OCI-LY7 (cell line): ENCODE measurements at places on chromosomes 1 and 21.

DNA sequence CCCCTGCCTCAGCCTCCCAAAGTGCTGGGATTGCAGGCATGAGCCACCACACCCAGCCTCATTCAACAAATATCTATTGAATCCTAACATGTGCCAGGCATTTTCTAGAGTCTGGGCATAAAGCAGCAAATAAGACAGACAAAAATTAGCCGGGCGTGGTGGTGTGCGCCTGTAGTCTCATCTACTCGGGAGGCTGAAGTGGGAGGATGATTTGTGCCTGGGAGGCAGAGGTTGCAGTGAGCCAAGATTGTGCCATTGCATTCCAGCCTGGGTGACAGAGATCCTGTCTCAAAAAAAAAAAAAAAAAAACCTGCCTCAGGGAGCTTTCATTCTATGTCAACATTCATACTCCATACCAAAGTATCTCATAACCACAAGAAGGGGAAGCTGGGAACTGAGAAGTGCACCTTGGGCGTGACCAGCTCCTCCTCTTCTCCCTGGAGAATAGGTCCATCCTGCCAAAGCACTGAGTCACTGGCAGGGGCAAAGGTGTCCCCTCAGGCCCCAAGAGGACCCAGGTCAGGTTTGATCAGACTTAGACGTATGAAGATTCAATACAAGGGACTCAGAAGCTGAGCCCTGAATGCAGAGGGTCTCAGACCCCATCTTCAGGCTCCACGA is 36.8 kb upstream of the PPP1R15B start:
- DNase-seq: peak; percentile 34

- DNase-seq: no peak
These were observed 130.7 kb downstream of the GIPC2 start for GRCh38 chr1:78176448-78176847.

DNA sequence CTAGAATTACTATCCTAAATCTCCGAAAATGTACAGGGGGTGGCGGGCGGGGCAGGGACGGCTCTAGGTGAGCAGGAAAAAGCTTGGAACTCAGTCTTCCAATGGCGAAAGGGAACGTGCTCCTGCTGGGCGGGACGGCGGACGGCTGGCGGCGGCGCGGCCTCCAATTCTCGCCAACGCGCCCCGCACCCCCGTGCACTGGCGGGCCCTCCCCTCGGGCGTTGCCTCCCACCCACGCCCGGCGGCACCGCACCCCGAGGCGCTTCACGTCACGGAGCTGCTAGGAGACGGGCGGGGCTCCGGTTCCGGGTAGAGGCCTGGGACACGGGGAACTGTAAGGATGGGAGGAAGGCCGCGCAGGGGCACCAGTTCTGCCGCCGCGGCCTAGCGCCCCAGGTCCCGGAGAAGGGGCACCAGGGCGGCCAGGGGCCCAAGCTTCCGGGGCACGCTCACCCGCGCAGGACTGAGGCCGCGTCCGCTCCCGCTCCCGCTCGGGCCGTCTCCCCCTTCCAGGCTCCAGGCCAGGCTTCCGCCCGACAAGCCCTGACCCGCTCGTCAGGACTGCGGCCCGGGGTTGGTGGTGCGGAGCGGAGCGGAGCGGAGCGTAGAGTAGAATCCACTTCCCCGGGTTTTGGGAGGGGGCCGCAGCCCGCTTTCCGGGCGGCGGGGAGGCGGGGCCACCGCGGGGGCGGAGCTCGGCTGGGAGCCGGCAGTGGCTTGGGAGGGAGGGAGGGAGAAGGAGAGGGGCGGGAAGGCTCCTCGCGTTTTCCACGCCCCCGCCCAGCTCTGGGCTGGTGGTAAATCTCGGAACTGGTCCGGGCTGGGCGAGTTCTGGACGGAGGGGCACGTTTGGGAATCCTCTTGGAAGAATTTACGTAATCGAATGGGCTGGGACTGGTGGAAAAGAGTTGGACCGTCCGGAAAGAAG is at the start of gene DDX59:
Gene DDX59, minus strand, starts transcription at position 594 of the 928 bp plus-strand sequence. CDS start 3,167 bp downstream, outside the sequence.
- DNase-seq: peak; percentile 92

- DNase-seq: no peak
These were observed 7.7 kb downstream of the FBXO6 start for GRCh38 chr1:11671544-11672286.

GRCh38 chr1:22633697-22634463 is 2.5 kb upstream of the C1QA start:
- DNase-seq: no peak

DNA sequence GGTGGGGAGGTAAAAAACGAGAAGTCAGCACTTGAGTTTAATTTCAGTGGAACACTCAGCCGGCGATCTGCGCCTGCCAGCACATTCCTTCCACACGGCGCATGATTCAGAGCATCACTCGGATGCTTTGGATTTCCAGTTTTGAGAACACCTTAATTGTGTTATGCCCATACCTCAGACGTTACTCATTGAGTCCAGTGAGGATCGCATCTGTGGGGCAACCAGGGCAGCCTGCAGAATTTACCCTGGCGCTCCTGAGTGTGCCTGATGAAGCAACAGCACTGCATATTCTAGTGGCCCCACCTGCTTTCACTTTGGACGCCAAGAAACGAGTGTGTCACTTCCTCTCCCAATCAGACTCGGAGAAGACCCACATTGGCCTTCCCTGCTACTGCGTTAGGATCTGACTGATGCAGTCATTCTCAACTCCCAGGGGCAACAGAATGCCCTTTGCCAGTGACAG is 19.9 kb downstream of the FAM89A start:
- no peak for DNase-seq

DNA sequence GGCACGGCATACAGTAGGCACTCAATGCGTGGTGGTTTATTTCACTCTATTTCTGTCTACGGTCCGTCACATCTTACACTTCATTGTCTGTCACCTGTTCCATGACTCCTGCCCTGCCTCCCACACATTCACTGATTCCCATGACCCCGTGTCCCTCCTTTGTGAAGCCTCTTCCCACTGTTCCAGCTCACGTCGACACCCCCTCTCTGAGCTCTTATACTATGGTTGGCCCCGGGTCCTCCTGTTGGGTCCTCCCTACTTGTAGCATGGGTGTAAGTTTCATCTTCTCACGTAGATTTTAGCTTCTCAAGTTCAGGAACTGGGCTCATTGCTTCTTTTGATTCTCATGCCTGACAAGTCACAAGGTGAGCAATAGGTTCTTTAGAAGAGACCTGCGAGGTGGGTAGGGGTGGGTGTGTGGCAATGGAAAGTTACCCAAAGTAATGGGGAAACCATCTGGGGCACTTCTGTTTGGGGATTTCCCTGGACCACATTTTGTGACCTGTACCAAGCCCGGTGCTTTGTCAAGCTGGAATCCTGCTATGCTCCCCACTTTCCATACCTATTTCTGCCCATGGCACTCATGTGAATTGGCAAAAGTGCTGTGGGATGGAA is 22.1 kb upstream of the IL10 start:
- DNase-seq: no peak

DNA sequence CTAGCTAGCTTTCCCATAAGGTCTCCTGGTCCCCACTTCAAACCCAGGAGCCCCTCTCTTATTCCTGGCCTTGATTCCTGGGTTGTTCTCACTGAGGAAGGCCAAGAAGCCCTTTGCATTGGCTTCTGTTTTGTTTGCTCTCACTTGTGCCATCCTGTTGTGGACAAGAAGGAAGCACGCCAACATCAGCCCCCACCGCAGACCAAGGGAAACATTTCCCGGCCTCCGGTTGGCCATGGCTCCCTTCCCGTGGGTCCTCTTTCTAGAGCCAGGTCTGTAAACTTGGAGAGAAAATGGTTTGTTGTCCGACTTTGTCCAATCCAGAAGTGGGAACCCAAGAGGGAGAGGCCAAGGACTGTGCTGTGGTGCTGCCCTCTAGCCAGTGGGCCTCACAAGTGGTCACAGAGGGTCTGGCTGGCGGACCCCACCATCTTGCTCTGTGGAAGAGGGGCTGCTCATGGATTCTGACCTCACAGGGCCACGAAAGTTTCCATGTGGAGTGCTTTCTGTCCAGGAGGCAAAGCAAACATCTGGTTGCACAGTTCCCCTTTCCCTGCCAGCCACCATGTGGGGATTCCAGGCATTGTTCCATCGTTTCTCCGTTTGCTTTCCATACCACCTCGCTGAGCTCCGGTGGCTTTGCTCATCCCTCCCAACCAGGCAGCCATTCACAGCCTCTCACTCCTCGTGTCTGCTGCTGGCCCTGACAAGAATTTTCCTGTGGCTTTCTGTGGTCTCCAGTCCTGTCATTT is 18.9 kb upstream of the TENT5C start:
- no peak for DNase-seq

GRCh38 chr1:197806718-197807117 is 31.4 kb upstream of the DENND1B start:
- no peak for DNase-seq

DNA sequence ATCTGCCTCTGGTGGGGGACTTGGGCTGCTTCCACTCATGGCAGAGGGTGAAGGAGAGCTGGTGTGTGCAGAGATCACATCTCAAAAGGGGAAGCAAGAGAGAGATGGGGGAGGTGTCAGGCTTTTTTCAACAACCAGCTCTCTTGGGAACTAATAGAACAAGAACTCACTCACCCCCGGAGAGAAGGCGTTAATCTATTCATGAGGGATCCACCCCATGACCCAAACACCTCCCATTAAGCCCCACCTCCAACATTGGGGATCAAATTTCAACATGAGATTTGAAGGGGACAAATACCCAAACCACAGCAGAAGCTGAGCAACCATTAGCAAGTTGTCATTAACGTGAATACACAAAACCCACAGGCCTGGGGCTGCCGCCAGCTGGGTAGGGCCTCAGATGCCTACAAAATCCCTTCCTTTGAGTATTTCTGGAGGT is 12.0 kb upstream of the VWA5B1 start:
- peak; percentile 60 for DNase-seq

- no peak for DNase-seq
These were observed 312.8 kb downstream of the HLX start for GRCh38 chr1:221192055-221192454.

DNA sequence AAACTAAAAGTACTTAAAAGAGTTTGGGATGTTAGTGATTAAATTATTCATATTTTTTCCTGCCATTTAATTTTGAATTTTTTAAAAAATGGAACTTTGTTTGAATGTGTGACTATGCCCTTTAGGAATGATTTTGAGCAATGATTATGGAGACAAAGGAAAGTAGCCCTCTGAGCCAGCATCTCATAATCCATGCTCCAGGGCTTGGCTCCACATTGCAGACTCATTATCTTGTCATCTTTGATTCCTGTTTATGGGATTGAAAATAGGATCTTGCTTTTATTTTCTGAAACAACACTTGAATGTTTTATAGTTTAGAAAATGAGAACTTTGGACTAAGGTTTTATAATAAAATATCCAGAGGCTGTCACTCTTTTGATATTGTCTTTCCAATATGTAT is 14.5 kb downstream of the AXDND1 start:
- no peak for DNase-seq

- DNase-seq: no peak
These were observed 148.7 kb downstream of the HHIPL2 start for GRCh38 chr1:222399197-222399596.

DNA sequence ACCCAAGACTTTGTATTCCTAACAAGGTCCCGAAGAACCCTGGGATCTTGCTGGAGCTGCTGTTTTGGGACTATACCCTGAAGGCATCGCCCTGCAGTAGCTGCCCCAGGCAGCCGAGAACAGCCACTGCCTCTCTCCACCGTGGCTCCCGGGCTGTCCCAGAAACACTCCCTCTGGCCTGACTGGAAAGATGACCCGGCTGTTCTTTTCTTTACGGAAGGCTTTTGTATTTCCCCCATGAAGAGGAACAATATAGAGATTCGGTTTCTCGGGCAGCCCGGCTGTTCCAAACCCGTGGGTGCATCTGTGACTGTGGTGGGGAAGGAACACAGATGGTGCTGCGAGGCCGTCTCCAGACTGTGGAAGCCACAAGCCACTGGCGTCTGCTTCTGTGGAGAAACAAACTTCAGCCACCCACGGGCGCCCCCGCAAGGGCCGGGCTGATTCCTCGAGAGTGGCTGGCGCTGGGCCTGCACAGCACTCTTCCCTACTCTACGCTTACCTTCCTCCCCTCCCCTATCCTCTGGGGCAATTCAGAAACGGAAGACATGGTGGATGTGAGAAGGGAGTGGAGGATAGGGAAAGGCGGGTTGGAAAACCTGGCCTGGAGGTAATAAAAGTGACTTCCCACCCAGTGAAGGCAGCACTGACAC is 33.7 kb upstream of the VASH2 start:
- no peak for DNase-seq

GRCh38 chr1:24364975-24365678 is 46.0 kb downstream of the GRHL3 start:
- DNase-seq: no peak

DNA sequence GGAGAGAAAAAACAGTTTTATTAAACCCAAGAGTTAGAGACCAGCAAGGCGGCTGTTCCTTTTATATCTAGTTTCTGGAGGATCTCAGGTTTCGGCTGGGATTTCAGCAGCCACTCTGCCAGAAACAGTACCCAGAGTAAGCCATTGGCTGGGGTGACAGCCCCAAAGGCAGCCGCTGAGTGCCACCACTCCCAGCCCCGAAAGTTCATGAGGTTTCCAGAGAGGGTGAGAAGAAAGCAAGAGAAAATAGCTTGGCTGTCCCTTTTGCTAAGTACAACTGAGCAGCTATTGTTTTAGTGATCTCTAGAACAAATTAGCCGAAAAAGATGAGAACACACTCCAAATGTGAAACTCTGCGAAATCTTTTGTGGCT is 1.2 kb downstream of the SH3BGR start:
- no peak for DNase-seq

DNA sequence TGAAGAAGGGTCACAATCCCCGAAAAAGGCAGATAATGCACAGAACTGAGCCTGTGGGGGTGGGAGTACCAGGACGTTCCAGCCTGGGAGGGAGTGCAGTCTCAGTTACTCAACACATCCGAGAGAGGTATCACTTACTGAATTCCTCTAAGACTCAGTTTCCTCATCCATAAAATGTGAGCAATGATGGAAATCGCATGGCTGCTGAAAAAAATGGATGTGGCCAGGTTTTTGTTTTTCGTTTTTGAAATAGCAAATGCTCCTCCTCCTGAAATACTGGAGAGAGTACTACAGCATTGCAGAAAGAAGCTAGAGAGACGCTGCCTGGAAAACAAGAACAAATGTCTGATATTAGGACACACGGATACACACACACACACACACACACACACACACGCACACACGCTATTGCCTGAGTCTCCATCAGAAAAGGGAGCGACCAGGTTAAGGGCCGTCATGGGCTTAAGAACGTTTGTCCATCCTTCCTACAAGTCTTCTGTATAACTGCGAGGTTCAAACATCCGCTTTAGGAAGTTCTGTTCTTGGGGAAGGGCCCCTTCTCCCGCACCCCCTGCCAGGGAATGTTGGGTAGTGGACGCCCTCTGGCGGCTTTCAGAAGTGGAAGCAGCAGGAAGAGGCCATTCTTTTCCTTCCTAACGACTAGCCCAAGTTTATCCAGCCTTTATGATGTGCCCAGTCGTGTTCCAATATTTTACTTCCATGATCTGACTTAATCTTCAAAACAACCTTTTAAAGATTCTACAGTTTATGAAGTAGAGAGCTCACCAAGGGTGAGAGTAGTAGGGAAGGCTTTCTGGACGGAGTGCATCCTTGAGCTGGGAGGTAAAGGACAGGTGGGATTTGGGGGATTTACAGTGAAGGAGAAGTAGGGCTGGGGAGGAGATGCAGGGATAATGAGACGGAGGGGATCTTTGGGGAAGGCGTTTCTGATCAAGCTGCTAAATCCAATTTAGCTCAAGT is 699 bp upstream of the NES start:
- DNase-seq: peak; percentile 56

GRCh38 chr1:153349363-153350320 is 1.0 kb upstream of the PGLYRP4 start:
- no peak for DNase-seq
